ENCODE measurements at places on chromosomes 5 and 9.

GRCh38 chr9:35736201-35736633 lies 3.8 kb downstream of the CREB3 start:
- peak; percentile 63 for DNase-seq

DNA sequence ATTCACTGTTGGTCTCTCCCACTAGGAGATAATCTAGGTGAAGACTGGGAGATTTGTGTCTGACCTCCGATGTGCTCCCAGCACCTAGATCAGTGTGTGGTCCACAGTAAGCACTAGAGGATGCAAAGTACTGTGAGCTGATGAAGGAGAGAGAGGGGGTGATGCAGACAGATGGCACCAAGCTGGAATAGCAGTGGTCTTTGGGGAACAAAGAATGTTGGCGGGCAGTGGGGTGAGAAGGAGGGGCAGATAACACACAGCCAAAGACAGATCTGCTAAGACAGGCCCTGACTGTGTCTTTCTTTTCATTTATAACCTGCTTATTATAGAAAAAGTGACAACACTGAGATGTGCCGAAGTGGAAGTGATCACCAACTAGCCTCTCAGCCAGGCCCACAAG lies 37.5 kb downstream of the ERGIC1 start:
- no peak for DNase-seq

- DNase-seq = no peak
Observed at GRCh38 chr5:127832067-127832466, 128.9 kb downstream of the CCDC192 start.

- DNase-seq = no peak
Observed at GRCh38 chr9:130490981-130491380, 46.2 kb downstream of the ASS1 start.

GRCh38 chr5:139897342-139897741 lies 101.7 kb downstream of the PSD2 start:
- no peak for DNase-seq
